ENCODE measurements at places on chromosomes 7 and 10.

DNA sequence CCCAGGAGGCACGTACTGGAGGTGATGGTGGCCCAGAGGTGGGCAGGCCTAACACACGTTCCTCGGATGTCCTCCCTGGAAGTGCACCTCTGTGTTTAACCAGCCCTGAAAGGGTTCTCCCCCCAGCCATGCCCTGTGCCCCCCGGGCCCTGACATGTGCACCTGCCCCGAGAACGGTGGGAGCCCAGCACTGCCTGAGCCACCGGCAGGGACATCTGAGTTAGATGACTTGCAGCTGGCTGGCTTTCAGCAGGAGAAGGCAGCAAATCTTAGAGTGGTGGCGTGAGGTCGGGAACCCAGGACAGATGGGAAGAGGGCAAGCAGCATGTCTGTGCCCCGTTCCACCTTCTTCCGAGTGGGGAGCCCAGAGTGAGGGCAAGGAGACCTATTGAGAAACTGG, 291.8 kb downstream of the TCERG1L start:
- DNase-seq: no peak

GRCh38 chr7:65509368-65510186, 135.9 kb downstream of the ZNF92 start:
- DNase-seq: peak; percentile 28

GRCh38 chr10:21167288-21168010, 270.3 kb upstream of the NEBL start:
- DNase-seq: no peak

GRCh38 chr7:87918740-87919139, 15.3 kb upstream of the ADAM22 start:
- DNase-seq: no peak

DNA sequence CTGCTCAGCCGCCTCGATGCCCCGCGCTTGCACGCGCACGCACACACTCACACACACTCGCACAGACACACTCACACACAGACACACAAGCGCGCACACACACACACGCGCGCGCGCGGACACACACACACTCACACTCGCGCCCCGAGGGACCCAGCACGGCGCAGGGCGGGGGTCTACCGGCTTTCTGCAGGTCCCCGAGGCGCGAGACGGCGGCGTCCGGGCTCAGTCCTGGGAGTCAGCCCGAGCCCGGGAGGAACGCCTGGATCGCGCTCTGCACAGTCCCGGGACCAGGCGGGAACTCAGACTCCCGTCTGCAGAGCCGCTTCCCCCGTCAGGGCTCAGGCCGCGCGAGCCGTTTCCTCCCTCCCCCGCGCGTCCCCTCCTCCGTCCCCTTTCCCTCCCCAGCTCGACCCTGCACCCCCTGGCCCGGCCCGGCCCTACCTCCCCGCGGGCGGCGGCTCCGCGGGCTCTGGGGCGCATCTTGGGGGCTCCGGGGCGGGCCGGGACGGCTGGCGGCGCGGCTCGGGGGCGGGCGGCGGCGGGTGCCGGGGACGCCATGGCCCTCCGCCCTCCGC, 464 bp downstream of the DENND2A start:
- DNase-seq: peak; percentile 33

DNA sequence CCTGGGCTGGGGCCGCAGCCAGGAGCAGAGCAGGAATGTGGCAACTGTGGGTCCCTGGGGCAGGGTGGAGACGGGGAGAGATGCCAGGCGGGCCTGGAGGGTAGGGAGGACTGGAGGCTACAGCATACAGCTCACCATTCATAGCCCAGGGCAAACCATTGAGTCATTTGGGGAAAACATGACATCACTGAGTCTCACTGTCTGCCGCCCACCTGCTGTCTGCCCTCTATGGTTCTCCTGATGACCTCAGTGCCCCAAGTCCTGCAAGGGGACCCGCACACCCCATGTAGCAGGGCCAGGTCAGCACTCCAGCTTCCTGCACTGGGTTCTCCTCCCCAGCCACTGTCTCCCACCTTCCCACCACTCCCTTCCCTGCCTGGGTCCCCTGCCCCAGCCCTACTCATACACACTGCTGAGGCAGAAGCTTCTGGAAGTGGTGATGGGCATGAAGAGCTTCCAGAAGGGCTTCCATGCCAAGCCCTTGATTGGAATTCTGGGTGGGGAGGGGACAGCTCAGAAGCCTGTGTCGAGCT, 10.4 kb downstream of the CHST3 start:
- DNase-seq: no peak

- peak; percentile 9 for DNase-seq
These were observed 1.2 kb upstream of the TMEM178B start for GRCh38 chr7:141072548-141073172.

- DNase-seq: no peak
These were observed 78.0 kb downstream of the DKK1 start for GRCh38 chr10:52391927-52392602.

DNA sequence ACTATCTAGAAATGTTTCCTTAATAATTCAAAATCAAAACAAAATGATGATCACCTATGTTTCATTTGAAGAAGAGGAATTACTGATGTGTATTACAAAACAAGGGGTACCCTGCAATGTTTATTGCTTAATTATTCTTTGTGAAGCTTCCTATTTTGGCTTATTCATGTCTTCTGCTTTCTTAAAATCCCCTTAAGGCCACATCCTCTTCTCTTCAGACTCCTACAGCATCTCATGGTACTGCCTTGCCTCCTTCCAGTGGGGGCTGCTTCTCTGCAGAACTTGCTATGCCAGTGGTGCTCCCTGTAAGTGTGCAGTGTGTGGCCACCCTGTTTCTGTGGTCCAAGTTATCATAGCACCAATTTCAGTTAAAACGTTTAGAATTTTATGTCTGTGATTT, 35.0 kb downstream of the CCDC146 start:
- DNase-seq: no peak
